Chondrocyte (in vitro differentiated cells): ENCODE measurements at places on chromosomes 12 and 14.

DNA sequence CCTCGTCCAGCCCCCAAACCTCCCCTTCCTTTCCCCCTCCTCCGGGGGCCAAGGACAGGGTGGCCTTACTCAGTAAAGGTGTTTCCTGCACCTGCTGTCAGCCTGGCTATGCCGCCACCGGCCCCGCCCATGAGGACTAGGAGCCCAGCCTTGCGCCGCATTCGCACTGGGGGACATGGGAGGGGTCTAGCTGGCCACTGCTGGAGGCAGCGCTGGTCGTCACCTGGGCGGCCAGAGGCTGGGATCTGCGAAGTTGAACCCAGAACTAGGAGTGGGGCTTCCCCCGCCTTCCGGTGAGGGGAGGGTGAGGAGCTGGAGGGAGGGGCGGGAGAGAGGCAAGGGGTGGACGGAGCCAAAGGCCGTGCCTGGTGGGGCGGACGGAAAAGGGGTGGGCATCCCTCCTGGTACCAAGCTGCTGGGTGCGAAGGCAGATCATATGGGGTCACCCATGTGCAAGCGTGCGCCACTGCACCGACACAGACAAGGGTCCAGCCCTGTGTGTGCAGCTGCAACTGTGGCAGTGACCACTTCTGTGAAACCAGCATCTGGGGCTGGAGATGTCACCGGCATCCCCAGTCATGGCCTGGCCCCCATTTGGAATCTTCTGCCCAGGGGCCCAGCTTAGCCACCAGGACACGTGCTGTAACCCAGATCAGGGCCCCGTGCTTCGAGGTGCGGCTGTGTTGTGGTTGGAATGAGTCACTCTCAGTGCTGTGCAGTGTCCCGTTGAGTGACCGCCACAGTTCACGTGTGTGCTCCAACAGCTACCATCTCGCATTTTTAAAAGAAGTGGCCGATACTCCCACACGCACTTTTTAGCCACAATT, 8.5 kb downstream of the AMN start:
- DNase-seq: peak; percentile 91

DNA sequence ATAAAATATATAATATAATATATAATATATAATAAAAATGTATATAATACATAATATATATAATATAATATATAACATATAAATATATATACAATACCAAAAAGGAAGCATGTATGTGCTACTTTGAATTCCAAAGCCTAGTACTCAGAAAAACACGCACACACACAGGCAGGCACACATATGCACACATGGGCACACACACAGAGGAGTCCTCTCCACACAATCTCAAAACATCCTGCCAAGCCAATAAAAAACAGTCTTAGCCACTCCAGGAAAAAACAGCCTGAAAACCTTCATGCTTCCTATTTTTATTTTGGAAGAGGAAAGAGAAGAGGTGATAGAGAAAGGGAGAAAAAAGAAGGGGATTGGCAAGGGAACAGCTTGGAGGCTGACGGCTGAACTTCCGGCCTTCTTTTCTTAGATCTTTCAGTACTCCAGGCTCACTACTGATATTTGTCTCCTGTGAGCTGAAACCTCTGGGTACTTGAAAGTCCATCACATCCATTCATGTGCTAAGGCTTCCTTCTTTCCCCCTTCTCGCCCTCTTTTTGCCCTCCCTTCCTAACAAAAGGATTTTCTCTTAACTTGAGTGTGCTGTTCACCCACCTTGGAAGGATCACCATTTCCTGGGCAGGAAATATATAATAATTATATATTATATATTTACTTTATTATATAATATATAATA, 394.2 kb downstream of the NUAK1 start:
- DNase-seq: no peak

DNA sequence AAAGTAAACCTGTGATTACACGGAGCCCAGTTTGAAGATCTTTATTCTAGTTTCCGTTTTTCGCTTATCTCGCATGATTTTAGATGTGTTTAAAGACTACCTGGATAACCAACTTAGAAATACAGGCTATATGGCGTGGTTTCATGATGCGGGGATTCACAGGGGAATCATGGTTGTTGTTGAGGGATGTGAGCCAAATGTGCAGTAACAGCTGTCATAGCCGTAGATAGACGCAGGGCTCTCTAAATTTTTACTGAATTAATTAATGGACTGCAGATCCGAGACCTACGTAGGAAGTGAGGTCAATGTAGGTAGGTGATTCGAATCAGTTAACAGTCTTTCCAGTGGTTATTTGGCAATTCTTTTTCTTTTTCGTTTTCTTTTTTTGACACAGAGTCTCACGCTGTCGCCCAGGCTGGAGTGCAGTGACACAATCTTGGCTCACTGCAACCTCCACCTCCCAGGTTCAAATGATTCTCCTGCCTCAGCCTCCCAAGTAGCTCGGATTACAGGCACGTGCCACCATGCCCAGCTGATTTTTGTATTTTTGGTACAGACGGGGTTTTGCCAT, 144.9 kb upstream of the AMIGO2 start:
- DNase-seq: no peak

- DNase-seq: no peak
Measured at GRCh38 chr12:127819056-127819455, 447.9 kb upstream of the TMEM132C start.

GRCh38 chr14:29320286-29320685, 553.7 kb downstream of the FOXG1 start:
- DNase-seq: no peak

DNA sequence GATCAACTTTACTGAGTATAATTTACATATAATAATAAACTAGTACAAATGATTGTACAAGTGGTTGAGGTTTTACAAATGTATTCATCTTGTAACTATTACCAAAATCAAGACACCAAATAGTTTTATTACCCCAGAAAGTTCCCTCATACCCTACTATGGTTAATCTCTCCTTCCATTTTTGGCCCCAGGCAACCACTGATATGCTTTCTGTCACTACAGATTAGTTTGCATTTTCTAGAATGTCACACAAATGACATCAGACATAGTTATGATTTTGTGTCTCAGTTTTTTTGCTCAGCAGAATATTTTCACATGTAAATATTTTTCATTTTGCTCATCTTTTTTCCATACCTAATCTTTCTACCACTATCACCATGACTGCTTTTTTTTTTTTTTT, 49.1 kb downstream of the TMX1 start:
- DNase-seq: no peak

DNA sequence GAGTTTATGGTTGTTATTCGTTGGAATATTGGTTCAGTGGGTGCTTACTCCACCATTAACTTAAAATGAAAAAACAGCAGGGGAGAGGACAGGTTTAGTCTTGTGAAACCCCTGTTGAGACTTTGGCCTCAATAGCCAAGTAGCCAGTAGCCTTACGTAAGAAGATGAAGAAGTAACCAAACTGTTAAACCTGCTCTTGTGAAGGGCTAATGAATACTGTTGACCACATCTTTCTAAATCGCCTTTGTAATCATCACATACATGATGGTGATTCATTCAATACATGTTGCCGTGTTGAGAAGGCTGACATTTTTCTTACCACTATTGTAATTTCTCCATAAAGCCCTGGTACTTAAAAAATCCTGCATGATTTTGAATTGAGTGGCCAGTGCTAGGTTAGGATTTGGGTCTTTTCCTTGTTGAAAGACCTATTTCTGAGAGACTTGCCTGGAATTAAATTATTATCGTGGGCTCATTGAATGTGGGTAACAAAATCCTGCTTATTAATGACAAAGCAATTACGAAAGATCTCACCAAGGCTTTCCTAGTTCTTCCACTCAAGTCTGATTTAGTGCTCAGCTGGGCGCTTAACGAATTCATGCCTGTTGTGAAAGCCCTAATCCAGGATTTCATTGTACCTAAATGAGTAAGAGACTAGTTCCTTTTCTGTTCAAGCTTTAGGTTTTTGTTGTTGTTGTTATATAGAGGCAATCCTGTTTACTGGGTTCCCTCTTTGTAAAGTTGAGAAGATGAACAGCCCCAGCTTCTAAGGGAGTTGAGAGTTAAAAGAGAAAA, 333.1 kb downstream of the FUT8 start:
- no peak for DNase-seq

GRCh38 chr14:80615831-80616230, 325.7 kb downstream of the CEP128 start:
- no peak for DNase-seq

DNA sequence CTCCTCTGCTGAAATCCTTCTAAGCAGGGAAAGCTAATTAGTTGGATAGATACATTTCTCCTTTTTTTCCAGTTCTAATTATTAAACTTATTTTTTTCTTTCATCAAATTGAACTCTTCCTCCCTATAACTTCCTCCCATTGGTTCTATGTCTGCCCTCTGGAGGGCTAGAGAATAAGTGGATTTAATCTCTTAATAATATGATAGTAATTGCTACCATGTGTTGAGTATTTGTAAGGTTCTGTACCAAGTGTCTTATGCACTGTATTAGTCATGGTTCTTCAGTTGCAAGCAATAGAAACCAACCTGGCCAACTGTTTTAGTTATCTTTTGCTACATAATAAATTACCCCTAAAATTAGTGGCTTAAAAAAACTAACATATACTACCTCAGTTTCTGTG, 190.5 kb upstream of the PLXNC1 start:
- DNase-seq: no peak

DNA sequence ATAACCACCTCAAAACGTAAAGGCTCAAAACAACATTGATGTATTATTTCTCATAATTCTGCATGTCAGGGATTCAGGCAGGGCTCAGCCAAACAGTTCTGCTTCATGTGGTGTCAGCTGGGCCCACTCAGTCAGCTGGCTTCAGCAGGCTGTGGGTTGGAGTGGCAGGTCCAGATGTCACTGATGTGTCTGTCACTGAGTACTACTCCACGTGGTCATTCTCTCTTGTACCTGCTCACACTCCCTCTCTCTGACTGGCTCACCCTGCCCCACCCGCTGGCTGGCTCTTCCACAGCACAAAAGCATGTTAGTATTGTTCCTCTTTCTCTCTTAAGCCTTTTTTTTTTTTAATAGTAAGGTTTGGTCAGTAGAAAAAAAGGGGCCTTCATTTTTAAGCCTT, 182.4 kb downstream of the DICER1 start:
- DNase-seq: no peak

DNA sequence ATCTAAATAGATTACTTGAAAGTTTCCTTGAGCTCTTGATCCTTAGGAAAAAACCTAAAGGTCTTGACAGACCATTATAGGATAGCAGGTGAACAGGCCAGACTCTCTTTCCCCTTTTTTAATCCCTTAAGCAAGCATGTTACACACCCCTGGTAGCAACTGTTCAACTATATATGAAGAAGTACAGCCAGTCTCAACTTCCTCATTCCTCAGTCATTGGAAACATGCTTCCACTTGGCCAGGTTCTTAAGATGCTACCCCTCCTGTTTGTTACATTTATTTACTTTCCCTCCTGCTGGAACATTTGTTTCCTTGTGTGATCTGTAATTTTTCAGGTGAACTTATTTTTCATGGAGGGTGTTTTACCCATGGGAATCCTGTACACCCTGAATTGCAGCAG, 124.1 kb downstream of the ARMH4 start:
- no peak for DNase-seq

GRCh38 chr14:51365241-51365965, 125.4 kb downstream of the TMX1 start:
- no peak for DNase-seq

- DNase-seq: no peak
Measured at GRCh38 chr14:98341211-98341610, 930.8 kb downstream of the BCL11B start.

DNA sequence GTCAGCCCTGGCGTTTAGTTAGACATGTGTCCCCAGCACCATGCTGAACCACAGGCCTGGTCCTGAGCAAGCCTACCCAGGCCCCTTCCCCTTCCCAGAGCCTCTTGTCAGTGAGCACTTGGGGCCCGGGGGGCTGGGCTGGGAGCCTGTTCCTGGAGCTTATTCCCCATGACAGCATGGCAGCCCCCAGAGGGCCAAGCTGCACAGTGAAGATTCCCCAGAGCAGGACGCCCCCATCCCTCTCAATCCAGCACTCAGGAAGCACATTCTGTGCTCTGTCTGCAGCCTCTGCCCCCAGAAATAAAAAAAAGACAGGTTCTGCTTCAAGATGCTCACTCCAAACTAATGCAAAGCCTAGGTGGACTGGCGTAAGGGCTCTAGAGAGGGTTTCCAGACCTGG, 117.3 kb downstream of the LGMN start:
- no peak for DNase-seq

DNA sequence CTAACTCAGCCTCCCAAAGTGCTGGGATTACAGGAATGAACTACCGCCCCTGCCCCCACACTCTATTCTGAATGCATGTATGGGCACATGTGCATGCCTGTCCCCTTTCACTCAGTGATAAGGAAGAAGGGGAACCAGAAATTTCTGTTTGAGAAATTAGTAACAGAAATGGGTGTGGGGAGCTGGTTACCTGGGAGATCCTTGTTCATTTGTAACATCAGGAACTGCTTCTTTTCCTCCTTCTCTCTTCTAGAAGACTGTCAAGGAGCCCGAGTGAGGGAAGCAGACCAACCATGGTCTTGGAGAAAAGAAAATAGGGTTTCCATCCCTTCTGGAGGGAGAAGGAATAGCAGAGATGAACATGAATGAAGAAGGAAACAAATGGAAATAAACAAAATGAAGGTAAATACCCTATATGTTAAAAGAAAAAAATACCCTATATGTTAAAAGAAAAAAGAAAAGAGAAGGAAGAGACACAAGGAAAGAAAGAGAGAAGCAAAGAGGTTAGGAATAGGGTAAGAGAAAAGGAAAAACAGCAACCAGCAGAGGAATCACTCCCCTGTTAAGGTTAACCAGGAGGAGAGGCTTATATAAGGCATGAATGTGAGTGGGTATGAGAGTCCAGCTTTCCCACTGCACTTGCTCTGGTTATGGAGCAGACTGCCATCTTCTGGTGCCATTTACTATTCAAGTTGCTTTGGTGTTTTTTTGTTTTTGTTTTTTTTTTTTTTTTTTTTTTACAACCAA, 3.3 kb downstream of the PPP1R3E start:
- DNase-seq: no peak

GRCh38 chr12:74337951-74338350, 199.7 kb upstream of the ATXN7L3B start:
- no peak for DNase-seq
